EH (cell line): ENCODE measurements at places on chromosomes 4 and X.
A peak's percentile ranks its signal among the peaks of the same experiment; 100 is the strongest.

DNA sequence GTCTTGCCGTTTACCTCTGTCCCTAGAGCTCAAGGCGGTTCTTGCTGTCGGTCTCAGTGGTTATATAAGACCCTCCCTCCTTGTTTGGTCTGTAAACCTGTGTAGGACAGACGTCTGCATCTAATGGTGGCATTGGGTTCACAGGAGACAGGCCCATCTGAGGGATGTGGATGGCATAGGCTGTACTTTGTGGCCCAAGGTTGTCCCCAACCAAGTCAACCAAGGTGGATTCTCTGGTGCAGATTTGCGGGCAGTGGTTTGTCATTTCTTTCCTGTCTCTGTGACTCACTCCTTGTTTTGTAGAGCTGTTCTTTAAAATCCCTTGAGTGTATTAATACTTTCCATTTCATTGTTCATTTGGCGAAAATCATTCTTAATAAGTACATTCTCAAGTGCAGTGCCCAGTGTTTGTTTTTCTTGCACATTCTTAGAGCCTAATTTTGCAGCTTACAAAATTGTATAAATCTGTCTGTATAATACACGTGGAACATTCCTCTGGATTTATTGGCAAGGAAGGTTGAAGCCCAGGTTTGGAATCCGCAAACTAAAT is 68.0 kb upstream of the TLR2 start:
- DNase-seq: no peak

GRCh38 chrX:112761242-112762207 is 79.1 kb downstream of the AMOT start:
- DNase-seq: no peak

- no peak for DNase-seq
Measured at GRCh38 chr4:30847167-30847566, 127.0 kb downstream of the PCDH7 start.

GRCh38 chr4:78742300-78742699 is 33.9 kb upstream of the BMP2K start:
- no peak for DNase-seq

DNA sequence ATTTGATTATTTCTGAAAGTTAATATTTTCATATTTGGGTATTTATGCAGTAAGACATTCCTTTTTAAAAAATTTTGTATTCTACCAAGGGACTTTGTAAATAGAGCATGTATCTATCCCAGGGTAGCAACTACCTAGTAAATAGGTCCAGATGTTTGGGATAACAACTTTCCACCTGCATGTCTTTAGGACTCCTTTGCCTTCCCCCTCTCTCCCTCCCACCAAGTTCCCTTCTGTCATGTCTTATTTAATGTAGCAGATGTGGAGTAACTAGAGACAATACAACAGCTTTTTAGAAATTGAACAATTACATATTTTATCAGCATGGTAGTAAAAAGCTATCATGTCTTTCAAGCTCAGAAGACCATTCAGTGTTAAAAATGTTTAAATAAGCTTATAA is 821.0 kb downstream of the C4orf33 start:
- DNase-seq: no peak

- DNase-seq: no peak
Measured at GRCh38 chrX:139194571-139195280, 335.8 kb upstream of the F9 start.

GRCh38 chr4:19831644-19832285 is 419.9 kb upstream of the SLIT2 start:
- DNase-seq: peak; percentile 65

DNA sequence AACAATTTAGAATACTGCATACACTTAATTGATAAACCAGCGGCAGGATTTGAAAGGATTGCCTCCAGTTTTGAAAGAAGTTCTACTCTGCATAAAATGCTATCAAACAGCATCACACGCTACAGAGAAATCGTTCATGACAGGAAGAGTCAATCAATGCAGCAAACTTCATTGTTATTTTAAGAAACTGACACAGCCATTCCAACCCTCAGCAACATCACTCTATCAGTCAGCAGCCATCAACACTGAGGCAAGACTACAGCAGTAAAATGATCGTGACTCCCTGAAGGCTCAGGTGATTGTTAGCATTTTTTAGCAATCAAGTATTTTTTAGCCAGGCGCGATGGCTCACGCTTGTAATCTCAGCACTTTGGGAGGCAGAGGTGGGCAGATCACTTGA is 98.3 kb downstream of the FBXW7 start:
- no peak for DNase-seq

DNA sequence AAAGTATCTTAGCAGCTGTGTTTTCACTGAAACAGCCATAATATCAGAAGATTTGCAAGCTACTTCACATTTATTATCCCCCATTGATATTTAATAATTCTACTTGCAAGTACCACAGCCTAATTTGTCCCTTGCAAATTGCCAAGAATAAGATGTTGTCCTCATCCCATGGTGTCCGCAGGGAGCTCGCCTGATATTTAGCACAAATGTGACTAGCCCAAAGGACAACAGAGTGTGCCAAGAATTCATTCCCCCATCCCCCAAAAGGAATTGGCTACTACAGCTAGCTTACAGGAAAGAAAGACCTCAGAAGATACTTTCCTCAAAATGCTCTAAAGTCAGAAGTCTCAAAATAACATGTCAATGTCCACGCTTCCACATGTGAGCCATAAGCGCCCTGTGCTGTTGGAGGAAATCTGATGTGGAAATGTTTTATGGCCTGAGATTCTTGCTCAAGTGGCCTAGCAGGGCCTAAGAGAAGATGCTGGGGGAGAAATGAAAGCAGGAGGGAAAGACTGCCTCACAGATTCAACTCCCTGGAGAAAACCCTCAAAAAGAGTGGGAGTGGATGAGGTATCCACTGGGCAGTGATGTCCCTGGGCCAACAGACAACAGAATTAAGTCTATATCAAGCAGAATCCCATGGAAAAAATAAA is 111.4 kb downstream of the SH3KBP1 start:
- DNase-seq: no peak

DNA sequence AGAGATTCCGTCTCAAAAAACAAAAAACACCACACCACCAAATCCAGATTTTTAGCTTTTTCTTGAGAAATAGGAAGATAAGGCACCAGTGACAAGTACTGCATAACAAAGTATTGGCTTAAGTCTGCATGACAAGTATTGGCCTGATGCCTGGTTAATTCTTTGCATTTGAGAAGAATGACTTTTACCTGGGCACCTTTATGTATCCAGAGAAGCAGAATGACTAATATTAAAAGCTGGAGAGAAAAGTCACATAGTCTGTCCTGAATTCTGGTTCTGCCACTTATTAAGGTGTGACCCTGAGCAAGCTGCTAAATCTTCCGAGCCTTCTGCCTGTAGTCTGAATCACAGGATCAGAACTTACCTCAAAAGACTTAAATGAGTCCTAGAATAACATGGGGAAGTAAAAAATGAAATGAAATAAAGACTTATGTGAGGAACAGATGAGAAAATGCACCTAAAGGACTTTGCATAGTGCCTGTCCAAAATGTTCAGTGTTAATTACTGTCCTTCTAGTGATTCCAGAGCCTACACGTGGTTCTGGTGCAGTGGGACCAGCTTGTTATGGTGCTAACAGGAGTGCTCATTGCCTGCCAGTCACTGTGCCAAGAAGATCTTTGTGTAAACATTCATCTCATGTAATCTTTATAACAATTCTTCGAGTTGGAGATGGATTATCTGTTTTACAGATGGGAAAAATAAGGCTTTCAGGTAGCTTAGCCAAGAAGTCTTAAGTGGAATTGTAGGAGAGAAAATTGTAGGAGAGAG is 31.6 kb downstream of the UGDH start:
- peak; percentile 10 for DNase-seq

GRCh38 chr4:48403779-48404178 is 62.5 kb downstream of the SLAIN2 start:
- no peak for DNase-seq

GRCh38 chr4:132556316-132556715 is 592.8 kb upstream of the PCDH10 start:
- no peak for DNase-seq

DNA sequence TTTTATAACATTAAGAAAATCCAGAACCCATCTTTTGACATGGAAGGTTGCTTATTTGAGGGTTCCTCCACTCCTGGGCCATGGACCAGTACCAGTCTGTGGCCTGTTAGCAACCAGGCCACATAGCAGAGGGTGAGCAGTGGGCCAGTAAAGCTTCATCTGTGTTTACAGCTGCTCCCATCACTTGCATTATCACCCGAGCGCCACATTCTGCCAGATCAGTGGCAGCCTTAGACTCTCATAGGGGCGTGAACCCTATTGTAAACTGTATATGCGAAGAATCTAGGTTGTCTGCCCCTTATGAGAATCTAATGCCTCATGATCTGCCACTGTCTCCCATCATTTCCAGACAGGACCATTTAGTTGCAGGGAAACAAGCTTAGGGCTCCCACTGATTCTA is 58.6 kb downstream of the NDST4 start:
- DNase-seq: no peak

DNA sequence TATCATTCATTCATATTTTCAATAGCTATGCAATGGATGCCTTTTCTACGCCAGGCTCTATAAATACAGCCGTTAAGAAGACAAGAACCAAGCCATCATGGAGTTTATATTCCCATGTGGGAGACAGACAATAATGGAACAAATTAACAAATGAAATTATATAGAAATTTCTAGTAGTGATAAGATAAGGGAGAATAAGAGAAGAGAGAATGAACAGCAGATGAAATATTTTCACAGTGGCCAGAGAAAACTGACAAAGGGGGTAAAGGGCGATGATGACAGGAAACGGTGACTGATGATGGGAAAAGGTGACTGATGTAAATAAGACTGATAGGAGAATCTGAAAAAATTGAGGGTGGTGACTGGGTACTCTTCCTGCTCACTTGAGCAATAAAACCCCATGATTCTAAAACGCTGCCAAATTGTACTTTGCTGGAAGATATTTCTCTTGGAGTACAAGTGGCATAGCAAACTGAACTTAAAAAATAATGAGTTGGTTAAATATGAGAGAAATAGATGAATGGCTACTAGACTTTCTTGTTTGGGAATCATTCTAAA is 13.2 kb downstream of the RNF150 start:
- DNase-seq: no peak

- no peak for DNase-seq
Measured at GRCh38 chr4:79078339-79078738, 139.1 kb upstream of the PAQR3 start.

- DNase-seq: no peak
Measured at GRCh38 chr4:2834001-2834921, 9.4 kb upstream of the ADD1 start.

DNA sequence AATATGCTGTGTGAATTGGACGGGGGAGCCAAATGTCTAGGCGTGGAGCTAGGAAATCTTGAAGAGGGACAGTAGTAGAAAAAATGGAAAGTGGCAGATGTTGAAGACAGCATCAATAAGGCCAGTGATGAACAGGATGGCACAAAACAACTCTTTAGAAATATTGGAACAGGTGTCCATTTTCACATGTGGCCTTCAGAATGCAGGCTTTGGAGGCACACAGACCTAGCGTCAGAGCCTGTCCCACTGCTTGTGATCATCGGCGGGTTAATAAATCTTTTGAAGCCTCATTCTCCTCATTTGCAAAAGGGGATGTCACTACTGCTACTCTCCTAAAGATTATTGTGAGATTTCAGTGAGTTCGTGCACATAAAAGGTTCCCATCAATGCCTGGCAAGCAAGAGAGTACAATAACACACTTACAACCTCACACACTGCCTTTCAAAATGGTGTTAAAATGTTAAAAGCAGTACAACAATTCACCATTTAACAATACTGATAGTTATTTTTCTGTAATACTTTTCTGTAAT is 2.4 kb downstream of the PDLIM3 start:
- no peak for DNase-seq

DNA sequence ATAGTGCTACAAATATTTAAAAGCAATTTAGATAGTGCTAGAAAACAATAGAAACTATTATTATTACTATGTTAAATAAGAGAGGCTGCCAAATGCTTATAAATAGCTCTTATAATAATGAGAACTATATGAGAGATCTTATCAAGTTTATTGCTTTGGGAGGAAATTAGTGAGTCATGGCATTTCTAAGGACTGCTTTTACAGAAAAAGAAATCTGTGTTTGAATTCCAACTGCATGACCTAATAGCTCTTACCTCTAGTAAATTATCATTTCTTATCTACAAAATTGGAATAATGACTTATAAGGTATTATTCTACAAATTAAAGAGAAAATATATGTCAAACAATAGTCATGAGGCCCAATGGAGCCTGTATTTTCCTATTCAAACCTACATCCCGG is 177.2 kb downstream of the GABRG1 start:
- no peak for DNase-seq

- DNase-seq: peak; percentile 92
Measured at GRCh38 chrX:3286196-3286945, 60.1 kb downstream of the MXRA5 start.

DNA sequence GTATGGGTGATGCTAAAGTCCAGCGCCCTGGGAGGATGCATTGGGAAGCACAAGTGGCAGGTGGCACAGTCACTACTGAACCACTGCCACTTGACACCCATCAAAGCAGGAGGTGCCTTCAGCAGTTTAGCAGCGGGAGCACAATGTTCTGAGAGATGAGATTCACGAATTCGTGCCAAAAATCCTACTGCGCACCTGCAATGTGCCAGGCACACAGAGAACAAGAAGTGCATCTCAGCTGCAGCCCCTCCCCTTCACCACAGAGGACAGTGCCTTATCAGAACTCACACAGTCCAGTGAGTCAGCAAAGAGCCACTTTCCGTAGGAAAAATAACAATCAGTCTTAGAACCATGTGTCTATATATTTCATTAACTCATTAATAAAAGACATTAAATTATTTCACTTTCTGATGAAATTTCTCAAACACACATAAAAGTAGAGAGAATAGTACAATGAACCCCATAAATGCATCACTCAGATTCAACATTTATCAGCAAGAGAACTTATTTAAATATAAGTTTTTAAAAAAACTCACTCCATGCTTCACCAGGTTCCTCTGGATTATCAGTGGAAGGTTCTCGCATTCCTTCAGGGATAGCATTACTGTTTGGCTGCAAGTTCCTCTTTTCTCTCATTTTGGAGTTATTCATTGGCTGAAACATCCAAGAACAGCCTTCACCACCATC is 47.0 kb downstream of the BEND2 start:
- no peak for DNase-seq

DNA sequence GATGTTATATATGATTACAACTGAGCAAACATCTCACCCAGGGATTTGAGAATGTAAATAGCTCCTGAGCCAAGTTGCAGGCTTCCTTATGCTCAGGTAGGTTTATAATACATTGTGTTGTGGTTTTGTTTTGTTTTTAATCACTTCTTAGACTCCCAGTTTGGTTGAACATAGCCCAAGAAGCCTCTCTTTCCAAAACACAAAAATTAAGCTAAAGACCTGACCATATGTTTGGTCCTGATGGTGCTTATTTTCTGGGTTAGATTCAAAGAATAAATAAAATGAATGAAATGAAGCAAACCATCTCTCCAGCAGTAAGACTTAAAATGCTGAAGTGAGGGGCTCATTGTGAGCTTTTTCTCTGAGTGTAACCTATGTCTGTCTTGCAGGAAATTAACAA is 93.5 kb downstream of the GRXCR1 start:
- DNase-seq: no peak
